Activated T-helper 1 cell treated with anti-CD3 and anti-CD28 coated beads, Interleukin-2, amount 50 U/mL, for 16 hours (primary cell): ENCODE measurements at places on chromosomes 5 and 9.

- no peak for DNase-seq
Measured at GRCh38 chr9:14652729-14653377, 40.4 kb downstream of the ZDHHC21 start.

GRCh38 chr5:78689540-78690252 lies 41.1 kb upstream of the LHFPL2 start:
- DNase-seq: no peak

DNA sequence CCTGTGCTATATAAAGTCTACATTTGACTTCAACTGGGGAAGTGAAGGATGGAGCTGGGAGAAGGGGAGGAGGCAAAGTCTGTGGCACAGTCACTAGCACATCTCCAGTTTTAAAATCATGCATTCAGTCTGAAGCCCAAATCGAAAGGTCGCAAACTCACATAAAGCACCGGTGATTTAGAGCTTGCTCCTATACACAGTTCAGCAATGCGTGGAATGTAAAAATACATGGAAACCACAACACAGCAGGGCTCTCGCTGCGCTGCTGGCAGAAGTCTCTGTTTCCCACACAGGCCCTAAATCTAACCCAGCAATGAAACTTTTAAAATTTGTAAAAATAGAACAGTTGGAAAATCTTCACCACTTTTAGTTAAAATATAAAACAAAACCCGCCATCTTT lies 68.2 kb downstream of the EBF1 start:
- DNase-seq: no peak

GRCh38 chr5:69238760-69239251 lies 4.1 kb downstream of the CDK7 start:
- no peak for DNase-seq

DNA sequence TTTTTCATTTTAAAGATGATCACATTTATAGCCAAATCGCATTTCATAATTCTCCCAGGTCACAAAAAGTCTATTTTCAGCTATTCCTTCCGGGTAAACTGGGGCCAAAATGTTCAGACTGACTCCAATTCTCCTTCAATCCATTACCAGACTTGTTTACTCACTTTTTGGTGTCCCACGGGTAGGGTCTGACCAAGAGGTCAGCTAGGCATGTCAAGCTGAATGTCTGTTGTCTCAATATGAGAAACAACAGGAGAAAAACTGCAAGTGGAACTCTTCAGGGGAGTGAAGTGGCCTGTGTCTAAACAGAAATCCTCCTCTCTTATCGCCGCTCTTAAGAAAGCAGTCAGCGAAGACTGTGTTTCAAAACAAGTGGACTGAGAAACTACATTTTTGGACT lies 171.3 kb downstream of the APBA1 start:
- DNase-seq: no peak

- DNase-seq: no peak
Measured at GRCh38 chr5:157051604-157052245, 7.2 kb downstream of the HAVCR1 start.

DNA sequence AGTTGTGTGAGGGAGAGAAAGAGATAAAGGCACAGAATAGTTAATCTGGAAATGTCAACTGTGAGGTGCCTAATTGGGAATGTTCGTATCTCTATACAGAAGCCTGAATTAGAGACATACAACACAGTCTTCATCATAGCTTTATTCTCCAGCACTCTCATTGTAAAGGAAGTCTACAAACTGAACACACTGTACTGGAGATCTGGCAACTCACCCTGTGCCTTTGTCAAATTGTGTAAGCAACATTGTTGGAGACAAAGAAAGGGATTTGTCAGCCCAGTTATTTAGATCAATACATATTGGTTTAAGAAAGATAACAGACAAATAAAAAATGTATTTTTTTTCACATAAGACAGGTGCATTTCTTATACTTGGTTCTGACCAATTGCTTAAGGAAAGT lies 832.9 kb upstream of the DMAC1 start:
- DNase-seq: no peak

DNA sequence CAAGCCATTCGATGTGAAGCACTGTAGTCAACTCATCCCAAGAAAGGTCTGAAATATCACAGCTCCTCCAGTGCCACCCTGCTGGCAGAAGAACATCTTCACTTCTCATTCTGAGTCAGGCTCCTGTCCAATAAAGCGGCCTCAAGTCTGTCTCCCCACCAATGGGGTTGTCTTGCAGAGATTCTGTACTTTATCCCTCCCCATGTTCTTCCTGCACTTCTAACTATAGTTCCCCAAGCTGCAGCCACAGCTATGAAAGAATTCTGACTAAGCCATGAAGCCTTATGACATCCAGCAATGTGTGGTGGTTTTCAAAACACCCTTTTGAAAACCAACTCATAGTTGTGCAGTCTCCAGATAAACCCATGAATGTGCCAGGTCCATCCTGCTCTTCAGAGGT lies 6.8 kb downstream of the MACROH2A1 start:
- no peak for DNase-seq

DNA sequence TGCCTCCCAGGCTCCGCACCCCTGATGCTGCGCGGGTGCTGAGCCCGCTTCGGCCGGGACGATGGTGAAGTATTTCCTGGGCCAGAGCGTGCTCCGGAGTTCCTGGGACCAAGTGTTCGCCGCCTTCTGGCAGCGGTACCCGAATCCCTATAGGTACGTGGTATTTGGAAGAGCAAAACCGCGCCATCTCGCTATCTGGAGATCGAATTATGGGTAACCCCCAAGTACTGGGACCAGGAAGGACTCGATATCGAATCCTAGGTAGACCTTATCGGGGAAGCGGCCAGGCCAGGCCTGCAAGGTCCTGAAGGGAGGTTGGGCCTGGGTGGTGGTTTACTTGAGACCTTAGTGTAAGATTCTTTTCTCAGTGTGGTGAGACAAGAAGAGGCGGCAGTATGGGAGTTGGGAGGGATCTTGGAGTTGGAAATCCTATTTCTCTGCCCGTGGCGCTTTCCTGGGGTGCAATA lies 359 bp downstream of the PRELID1 start:
- no peak for DNase-seq

DNA sequence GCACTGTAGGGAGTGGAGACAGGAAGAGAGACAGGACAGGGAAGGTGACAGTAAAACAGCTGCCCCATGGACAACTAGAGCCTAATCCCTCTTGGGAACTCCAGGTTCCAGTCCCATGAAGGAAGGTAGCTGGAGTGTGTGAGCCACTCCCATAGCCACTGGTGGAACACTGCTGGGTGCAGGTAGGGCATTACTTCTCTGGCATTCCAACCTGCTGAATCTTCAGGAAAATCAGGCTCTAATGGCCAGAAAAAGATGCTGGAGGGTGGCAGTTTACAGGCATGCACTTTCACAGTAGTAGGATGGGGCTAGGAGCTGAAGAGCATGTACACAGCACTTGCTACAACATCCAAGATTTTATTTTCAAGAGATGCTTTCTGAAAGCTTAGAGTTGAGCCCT lies 259.4 kb downstream of the AUH start:
- no peak for DNase-seq

DNA sequence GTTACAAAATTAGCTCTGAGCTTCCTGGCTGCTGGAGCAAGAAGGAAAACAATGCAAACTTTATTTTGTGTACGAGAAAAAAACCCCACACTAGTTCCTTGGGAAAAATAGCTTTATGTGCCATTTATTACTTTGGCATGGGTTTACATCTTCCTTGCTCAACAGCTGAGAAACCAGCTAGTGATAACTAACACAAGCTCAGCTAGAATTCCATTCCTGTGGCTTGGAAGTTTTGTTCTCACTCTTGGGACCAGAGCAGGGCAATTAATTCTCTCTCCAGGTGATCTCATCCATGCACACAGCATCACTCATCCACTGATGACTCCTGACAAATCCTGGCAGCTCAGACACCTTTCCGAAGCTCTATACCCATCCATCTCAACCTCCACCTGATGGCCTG lies 104.1 kb downstream of the CRB2 start:
- DNase-seq: no peak

- DNase-seq: no peak
Measured at GRCh38 chr9:27124151-27124550, 15.1 kb downstream of the TEK start.

- DNase-seq: no peak
Measured at GRCh38 chr9:131467214-131467935, 35.3 kb upstream of the POMT1 start.

DNA sequence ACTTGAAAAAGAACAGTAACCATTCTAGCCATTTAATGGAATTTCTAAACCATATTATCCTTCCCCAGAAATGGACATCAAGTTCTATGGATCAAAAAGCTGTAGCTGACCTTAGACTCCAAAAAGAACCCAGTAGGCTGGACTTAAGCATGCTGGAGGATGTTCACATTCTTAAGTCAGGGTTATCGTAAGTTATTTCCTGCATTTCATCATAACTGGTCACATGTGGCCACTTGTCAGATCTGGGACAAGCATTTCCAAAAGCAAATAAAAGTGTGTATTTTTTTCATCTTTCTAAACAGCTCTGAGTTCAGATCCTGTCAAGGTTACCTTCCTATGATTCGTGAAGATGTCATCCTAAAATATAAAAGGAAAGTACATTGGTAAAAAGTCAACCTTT lies 274.5 kb upstream of the PTGER4 start:
- DNase-seq: no peak

DNA sequence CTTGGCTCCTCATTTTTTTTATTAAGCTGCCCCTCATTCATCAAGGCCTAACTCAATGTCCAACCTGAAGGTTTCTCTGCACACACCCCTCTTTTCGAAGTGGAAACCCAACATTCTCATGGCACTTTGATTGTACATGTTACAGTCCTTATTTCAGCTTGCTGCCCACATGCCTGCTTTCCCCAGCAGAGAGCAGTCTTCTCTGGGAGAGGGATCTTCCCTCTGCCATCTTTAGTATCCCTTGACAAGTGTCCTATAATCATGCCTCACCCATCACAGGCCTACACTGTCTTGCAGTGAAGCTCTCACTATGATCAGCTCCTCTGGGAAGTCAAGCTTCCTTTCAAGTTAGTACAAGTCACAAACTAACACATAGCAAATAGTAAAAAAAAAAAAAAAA lies 175.1 kb downstream of the ACER2 start:
- DNase-seq: no peak

GRCh38 chr9:88957526-88957925 lies 33.7 kb upstream of the S1PR3 start:
- no peak for DNase-seq

- no peak for DNase-seq
Measured at GRCh38 chr5:168295574-168296201, 4.2 kb downstream of the WWC1 start.

- DNase-seq: no peak
Measured at GRCh38 chr5:44318883-44319282, 70.3 kb downstream of the FGF10 start.

DNA sequence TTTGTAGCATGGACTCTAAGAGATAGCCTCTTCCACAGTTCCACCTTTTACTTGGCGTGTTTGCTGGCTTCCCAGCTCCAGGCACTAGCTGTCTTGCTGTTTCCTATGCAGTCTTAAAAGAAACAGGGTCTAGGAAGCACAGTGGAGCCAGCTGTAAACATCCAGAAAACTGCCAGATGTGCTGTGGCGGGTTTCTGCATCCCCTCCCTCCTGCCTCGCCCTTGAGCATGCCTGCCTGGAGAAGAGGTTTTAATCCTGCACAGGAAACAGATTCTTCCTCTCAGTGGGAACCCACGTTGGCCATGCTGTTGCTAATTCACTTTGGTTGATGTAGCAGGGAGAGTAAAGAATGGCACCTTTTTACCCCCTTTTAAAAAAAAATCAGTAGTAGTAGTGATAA lies 121.3 kb downstream of the RPS23 start:
- no peak for DNase-seq
